ENCODE measurements at places on chromosomes 12 and 14.
A peak's percentile ranks its signal among the peaks of the same experiment; 100 is the strongest.

- DNase-seq = no peak
Observed at GRCh38 chr14:54487771-54488170, 1.0 kb downstream of the GMFB start.

DNA sequence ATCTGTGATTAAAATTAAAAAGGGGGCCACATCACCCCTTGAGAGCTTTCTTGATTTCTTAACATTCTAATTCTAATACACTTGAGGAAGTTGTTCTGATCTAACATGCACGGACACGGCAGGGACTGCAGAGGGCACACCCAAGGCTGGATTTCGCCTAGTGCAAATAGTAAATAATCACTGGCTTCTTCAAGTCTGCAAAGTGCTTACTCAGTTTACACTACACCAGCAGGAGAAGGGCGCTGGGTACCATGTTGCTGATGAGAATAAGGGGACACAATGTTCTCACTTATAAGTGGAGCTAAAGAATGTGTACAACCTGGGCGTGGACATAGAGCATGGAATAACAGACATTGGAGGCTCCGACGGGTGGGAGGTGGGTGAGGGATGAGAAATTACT lies 34.2 kb downstream of the TBX5 start:
- no peak for DNase-seq

DNA sequence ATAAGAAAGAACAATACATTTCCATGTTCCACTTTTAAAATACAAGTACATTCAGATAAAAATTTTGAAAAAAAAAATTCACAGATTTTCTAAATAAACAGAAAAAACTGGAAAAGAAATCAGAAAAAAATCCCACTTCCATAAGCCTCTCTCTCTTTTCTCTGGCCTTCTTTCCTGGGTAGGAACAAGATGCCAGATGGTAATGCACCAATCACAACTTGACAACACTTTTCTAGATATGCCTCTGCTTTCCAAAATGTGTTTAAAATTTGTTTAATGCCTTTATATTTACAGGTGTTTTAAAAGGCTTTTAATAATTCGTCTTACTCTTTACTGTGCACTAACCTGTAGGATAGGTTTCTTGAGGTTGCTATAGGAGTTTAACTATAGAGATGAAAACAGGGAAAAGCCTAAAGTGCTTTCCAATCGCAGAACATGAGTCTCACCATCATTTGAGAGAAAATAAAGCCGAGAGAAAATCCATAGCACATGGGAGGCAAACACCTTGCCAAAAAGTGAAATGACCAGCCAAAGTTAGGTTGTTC lies 74.2 kb downstream of the TMTC1 start:
- DNase-seq = no peak

DNA sequence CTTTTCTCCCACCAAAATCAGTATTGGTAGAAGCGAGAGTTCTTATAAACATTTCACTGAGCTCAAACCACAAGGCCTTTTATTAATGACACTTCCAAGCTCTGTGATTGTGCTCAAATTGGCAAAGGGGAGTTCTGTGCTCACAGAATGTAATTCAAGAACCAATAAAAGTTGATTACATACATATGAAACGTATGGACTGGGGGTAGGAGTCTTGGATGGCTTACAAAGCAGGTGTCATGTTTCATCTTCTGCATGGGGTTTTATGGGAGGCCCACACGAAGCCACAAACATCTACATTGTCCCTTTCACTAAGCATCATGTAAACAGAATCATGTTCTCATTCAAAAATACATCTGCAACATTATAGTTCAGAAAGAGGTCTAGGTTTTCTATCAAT lies 828.3 kb downstream of the VRK1 start:
- DNase-seq = no peak

- DNase-seq = peak; percentile 55
Observed at GRCh38 chr14:75452900-75453816, 25.3 kb downstream of the JDP2 start.

DNA sequence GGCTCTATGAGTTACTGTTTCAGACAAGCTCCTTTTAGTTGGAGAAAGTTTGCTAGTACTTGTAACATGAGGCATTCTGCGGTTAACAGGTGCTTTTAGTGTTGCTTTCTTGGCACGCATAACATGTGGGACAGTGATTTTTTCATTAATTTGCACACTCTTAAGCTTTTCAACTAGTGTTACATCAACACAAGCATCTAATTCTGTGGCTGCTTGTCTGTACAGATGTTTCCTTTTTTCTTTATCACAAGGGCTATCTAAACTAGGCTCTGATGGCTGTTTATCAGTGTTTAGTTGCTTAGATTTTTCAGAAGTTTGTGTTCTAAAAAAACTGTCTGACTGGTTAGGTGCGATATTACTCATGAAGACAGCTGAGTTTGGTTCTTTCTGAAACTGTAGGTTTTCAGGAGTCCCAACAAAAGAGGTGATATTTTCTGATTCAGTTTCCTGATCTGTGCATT lies 120.1 kb downstream of the RALGAPA1 start:
- no peak for DNase-seq

- no peak for DNase-seq
Observed at GRCh38 chr12:121534495-121535148, 46.2 kb downstream of the KDM2B start.

- no peak for DNase-seq
Observed at GRCh38 chr12:58247633-58248032, 306.3 kb downstream of the ATP23 start.

GRCh38 chr14:77641534-77642341 lies 25.3 kb upstream of the SPTLC2 start:
- DNase-seq = peak; percentile 65

DNA sequence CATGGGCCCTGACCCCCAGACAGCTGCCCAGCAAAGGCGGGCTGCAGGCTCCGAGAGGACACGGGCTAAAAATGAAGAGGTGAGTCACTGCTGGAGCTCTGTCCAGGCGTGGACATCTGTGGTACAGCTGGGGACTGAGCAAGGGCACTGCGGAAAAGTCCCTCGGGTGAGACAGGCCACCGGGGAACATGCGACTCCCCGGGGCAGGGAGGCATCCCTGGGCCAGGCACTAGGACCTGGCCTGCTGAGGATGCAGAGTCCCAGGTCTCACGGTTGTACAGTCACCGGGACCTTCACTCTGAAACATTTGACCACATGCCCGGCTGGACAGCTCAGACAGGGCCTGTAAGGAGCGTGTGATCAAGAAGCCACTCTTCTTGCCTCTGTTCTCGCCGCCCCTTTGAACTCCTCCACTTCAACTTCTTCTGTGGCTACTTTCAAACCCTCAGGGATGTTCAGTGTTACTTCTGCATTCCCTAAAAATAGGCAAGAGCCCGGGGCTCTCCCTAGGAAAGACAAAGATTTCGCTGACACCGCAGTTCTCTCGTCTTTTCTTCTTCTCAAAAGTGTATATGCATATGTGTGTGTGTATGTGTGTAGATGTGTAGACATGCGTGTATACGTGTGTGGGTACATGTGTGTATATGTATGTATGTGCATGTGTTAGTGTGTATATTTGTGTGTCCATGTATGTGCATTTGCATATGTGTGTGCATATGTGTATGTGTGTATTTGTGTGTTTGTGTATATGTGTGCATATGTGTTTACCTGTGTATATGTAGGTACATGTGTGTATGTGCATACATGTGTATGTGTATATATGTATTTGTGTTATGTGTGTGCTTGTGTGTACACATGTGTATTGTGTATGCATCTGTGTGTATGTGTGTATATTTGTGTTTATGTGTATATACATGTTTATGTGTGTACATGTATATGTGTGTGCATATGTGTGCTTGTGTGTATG lies 5.0 kb upstream of the RFLNA start:
- no peak for DNase-seq

DNA sequence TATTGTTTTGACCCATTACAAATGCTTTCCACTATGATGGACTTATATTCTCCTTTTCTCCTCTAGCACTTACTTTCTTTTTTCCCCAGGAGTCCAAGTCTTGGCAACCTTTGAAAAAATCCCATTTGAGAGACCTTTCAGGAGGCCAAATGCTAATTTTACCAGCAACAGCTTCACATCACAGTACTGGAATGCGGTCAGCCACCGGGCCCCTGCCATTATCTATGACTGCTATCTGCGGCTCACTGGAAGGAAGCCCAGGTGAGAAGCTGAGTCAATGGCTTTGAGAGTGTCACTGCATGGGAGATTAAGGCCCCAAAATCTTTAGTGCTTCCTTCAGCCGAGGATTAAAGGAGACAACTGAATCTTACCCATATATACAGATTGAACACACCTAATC lies 64.2 kb downstream of the ERGIC2 start:
- no peak for DNase-seq

DNA sequence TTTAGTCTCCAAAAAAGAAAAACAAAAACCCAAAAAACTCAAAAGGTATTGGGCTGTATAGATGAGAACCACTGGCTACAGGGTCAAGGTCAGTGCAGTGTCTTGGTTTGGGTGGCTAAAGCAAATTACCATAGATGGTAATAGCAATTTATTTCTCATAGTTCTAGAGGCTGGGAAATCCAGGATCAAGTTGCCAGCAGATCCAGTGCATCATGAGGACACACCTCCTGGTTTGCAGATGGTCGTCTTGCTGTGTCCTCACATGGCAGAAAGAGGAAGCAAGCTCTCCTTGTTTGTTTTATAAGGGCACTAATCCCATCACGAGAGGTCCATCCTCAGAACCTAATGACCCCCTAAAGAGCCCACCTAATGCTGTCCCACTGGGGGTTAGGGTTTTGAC lies 11.2 kb downstream of the COX14 start:
- DNase-seq = no peak

GRCh38 chr14:87494010-87494409 lies 499.0 kb downstream of the GALC start:
- no peak for DNase-seq

DNA sequence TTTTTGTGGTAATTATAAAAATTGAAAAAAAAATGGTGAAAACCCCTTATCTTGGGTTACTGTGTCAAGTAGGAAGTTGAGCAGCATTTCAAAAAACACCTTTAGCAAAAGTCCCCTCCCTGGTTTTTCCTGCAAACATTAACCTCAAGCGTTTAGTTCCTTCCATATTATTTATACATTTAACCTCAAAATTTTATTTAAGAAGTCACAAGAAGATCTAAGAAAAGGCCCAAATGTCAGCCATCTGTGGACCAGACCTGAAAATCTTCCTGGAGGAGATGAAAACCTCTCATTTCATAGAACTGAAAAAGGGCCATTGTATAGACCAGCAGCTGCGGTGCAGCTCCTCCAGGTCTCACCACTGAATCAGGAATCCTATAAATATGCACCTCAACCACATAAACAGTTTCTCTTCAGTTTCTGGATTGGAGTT lies 40.4 kb upstream of the BTG1 start:
- no peak for DNase-seq

GRCh38 chr12:123387508-123388176 lies 3.7 kb downstream of the KMT5A start:
- no peak for DNase-seq

DNA sequence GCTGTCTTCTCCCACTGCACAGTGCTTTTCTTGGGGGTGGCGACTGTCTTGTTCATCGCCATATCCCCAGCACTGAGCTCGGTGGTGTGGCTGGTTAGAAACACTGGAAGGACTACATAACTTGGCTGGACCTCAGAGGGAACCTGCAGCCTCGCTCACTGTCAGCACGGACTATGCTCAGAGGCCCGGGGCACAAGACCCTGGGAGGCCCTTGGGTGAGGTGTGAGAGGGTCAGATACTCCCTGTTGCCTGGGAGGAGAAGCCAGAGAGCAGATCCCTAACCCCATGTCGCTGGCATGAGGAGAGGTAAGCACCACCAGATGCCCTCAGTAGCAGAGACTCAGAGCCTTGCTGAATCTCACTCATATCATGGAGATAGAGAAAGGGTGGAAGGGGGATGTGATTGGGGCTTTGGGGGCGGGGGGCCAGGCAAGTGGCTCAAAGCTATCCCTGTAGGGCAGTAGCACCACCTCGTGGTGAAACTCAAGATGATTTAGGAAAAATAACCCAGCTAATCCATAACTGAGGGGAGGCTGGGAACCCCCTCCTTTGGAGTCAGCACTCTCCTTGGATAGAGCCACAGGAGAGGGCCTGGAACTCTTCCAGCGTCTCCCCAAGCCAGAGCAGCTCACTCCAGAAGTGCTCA lies 18.7 kb upstream of the HDAC7 start:
- DNase-seq = no peak

DNA sequence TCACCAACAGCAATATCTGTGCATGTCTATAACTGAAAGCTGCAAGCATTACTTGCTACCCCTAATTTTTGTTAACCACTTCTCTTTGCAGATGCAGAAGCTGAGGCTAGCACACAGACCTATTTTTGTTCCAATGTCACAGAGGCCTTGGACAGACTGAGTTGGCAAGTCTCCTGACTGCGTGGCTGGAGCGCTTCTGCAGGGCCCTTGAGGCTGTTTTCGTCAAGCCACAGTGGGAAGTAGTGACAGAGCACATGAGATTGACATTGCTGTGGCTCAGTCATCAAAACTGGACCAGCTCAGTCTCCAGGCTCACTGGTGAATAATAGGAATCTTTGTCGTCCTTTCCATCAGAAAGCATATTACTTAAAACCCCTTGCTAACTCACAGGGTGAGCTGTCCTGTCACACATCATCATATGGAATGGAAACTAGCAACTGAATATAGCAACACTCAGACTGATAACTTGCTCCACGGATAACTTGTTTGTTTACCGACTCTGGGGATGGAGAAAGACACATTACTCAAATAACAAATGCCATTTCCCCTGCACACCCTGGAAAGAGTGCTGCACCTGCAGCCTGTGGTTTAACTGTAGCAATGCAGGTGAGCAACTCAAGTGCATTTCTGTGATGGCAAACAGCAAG lies 43.6 kb upstream of the DDX11 start:
- DNase-seq = no peak

- DNase-seq = no peak
Observed at GRCh38 chr12:84973026-84973425, 60.4 kb upstream of the SLC6A15 start.

DNA sequence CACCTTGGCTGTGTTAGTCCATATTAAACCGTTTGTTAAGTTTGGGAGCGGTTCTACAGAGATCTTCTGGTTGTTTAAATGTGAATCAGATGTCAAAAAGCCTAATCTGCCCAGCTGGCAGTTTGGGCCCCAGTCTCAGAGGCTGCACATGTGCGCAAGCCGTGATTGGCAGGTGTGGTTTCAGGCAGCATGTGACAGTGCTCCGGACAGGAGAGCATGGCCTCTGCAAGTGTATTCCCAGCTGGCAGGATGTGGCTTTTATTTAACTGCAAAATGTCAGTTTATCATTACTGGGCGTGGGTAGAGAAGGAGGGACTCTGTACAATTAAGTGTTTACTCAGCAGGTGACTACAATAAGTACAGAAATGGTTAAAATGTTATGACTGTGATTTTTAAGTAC lies 77.5 kb downstream of the PELI2 start:
- peak; percentile 62 for DNase-seq

DNA sequence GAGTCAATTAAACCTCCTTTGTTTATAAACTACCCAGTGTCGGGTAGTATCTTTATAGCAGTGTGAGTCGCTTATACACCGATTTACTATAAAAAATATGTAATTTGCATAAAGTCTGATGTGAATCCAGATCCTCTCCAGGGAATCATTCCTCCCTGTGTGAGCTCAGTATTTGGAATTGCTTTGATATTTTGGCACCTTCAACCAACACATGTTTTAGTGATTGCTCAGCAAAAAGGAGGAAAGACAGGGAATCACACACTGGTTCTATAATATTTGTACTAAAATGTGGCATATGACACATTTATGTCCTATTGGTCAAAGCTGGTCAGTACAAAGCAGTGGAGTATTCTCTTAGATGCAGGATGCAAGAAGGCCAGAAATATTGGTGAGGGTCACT lies 703.9 kb upstream of the ATXN7L3B start:
- DNase-seq = no peak

Data from left colon (tissue), 2 donors.